ENCODE measurements at places on chromosomes 7 and 10.

DNA sequence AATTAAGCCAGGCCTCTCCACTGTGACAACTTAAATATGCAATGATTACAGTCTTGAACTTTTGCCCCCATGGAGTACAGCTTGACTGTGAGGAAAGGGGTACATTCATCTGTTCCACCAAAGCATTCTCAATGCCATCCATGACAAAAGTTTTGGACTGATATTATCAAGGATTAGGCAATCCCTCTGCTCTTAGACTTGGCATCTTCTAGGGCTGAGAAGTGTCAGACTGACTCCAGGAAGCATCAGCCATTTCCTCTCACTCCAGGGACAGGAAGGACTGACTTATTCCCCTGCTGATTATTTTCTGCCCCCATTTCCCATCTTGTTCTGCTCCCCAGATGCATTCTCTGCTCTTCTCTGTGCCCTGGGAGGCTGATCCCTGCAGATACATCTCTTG lies 69.7 kb downstream of the ZNF365 start:
- DNase-seq = no peak

GRCh38 chr10:133088956-133089800 lies 1.5 kb downstream of the ADGRA1 start:
- DNase-seq = no peak

- no peak for DNase-seq
These were observed 59.4 kb upstream of the CAMK2B start for GRCh38 chr7:44384586-44385433.

- DNase-seq = no peak
These were observed 234.5 kb downstream of the PARD3 start for GRCh38 chr10:34580643-34581042.

DNA sequence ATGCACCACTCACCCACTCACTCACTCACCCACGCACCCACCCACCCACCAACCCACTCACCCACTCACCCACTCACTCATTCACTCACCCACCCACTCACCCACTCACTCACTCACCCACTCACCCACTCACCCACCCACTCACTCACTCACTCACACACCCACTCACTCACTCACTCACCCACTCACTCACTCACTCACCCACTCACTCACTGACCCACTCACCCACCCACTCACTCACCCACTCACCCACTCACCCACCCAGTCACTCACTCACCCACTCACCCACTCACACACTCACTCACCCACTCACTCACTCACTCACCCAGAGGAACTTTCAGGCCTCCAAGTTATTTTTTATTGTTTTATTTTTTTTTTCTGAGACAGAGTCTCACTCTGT lies 93.1 kb upstream of the MKI67 start:
- DNase-seq = no peak

DNA sequence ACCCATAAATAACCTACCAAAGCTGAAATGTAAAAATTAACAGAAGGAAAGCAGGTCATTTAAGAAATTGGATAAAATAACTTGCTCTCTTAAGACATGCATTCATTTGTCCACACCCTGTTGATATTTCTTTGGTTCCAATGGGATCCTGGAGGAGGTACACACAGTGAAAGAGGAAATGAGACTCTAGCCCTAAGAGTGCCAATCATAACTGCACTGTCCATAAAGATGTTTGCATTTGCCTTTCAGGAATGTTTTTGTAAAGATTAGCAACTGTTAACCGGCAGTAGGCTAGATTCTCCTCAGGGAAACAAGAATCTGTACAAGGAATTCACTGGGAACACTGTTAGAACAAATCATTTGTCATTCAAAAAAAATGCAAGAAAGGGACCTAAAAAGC lies 61.0 kb downstream of the MEOX2 start:
- DNase-seq = no peak

GRCh38 chr7:44144968-44145478 lies 3.9 kb upstream of the MYL7 start:
- DNase-seq = no peak

- peak; percentile 29 for DNase-seq
These were observed 60.8 kb downstream of the GDI2 start for GRCh38 chr10:5752301-5752871.

GRCh38 chr7:105149827-105150226 lies 135.8 kb downstream of the KMT2E start:
- no peak for DNase-seq

DNA sequence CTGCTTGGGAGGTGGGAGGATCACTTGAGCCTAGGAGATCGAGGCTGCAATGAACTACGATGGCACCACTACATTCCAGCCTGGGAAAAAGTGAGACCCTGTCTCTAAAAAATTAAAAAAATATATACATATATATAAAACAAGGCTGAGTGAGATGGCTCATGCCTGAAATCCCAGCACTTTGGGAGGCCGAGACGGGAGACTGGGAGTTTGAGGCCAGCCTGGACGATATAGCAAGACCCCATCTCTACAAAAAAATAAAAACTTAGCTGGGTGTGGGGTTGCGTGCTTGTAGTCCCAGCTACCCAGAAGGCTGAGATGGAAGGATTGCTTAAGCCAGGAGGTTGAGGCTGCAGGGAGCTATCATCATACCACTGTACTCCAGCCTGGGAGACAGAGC lies 87.6 kb downstream of the CARD11 start:
- no peak for DNase-seq

GRCh38 chr10:129901389-129902006 lies 62.6 kb downstream of the EBF3 start:
- DNase-seq = no peak

DNA sequence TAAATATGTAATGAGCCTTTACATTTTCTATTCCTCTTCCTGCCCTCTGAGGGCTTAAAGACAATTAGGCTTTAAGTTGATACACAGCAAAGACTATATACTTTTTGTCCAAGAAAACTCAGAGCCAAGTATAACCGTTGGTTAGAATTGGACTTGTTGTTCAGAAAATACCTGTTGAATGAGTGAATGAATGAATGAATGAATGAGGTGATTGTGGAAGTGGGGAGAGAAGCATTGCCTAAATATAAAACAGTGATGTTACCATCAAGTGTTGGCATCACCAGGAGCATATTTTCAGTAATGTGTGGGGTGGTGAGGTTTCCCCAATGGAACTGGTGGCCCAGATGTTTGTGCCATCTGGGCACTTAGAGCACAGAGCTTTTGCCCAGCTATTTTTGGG lies 106.9 kb downstream of the AOAH start:
- DNase-seq = no peak

DNA sequence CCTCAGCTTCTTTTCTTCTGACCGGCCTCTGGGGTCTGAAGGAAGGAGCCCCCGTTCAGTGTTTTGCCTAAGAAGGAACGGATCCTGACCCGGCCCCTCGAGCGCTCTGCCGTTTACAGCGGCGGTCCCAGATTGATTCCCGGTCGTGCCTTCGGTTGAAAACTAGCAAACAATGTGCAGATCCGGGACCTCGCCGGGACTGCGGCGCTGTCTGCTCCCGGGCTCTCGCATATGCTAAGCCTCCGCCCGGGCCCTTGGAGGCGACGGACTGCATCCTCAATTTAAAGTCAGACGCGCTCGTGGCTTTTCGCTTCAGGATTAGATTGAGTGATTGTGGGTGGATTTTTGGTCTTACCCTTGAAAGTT lies 559 bp downstream of the DBF4 start:
- DNase-seq = peak; percentile 43

GRCh38 chr10:122457934-122458333 lies 3.4 kb upstream of the HTRA1 start:
- no peak for DNase-seq

DNA sequence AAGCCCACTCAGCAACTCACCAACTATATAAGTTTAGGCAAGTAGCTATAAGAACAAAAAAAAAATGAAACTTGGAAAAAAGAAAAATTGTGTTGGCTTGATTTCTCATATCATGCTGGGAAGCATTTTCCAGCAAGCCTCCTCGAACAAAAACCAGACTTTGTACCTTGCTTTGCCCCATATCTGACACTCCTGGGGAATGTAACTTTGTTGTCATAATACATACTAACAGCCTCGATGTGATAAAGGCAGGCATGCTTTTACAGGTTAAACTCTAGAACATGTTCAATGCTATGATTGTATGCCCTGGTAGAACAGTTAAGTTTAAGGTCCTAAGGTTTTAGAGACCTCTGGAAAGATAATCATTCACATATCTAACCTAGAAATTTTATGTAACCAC lies 11.6 kb downstream of the CFAP43 start:
- DNase-seq = no peak

DNA sequence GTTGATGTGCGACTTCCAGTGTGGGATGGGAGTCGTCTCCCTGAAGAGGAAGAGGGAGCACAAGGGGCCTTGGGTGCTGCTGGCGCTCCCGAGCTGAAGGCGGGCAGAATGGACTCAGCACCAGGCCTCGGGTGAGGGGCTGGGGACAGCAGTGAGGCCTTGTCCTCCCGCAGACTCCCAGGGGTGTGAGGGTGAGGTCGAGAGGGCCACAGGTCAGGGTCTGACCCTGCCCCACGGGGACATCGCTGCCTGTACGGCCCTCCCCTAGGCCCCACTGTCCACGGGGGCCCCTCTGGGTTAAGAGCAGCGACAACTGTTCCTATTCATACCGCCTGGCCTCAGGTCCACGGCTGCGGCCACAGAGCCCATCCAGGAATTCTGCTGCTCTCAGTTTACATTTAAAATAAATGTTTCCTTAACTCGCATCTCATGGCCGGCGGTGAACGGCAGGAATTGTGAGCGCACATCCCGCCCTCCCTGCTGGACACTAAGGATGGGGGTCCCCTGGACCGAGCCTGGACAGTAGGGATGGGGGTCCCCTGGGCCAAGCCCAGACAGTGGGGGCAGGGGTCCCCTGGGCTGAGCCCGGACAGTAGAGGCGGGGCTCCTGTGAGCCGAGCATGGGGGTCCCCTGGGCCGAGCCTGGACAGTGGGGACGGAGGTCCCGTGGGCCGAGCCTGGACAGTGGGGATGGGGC lies 61.7 kb downstream of the PDGFA start:
- no peak for DNase-seq

GRCh38 chr10:4824791-4825310 lies 1.2 kb upstream of the AKR1E2 start:
- DNase-seq = no peak

DNA sequence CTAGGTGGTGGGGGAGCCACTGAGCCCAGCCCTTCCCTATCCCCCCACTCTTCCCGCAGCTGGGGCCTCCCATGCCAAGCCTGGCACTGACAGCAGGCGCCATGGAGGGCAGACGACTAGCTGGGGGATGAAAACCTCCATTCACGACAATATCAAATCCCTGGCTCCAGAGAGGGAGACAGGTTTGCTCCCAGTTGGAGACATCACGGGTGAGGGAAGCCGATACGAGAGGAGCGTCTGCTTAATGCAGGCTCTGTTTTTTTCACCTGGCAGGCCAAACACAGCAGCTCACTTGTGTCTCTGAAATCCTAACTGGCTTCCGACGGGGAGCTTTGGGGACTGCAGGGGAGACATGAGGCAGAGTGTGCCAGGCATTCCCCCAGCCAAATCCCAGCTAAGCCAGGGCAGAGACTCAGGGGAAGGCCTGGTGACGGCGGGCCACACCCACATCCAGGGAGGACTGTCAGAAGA lies 307.4 kb upstream of the ZMIZ1 start:
- no peak for DNase-seq

GRCh38 chr10:122459561-122460273 lies 1.6 kb upstream of the HTRA1 start:
- no peak for DNase-seq

- DNase-seq = no peak
These were observed 108.2 kb downstream of the AASS start for GRCh38 chr7:122035876-122036275.

DNA sequence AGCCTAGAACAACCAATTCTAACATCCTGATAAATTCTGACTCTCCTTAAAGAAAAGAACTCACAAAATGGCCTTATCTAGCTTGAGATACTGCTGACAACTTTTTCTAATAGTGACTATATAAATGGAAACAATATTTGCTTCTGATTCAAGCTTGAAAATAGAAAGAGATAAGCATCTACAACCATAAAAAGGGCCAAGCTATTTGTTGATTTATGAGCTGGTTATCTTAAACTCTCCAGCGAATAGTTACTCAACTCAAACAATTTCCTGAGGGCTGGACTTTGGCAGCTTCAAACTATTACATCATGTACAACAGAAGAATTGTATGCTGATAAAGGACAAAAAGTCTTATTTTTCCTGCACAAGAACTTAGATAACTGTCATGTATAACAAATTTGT lies 4.6 kb downstream of the USP54 start:
- peak; percentile 80 for DNase-seq

GRCh38 chr10:101576211-101576863 lies 11.7 kb downstream of the POLL start:
- no peak for DNase-seq

GRCh38 chr7:122350701-122351100 lies 46.2 kb upstream of the FEZF1 start:
- no peak for DNase-seq

GRCh38 chr10:51672039-51672535 lies 27.3 kb downstream of the CSTF2T start:
- DNase-seq = no peak
